MG63 (cell line): ENCODE measurements at places on chromosomes 13 and 19.
A peak's percentile ranks its signal among the peaks of the same experiment; 100 is the strongest.

DNA sequence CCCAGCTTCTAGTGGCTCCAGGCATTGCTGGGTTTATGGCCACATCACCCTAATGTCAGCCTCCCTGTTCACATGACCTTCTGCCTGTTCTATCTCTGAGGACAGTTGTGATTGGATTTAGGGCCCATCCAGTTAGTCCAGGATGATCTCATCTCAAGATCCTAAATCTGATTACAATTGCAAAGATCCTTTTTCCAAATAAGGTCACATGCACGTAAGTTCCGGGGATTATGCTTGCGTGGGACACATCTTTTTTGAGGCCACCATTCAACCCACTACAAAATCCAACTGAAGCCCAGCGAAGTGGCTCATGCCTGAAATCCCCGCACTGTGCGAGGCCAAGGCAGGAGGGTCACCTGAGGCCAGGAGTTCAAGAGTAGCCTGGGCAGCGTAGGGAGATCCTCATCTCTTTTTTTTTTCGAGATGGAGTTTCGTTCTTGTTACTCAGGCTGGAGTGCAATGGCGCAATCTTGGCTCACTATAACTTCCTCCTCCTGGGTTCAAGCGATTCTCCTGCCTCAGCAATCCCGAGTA, 12.3 kb downstream of the PLD3 start:
- DNase-seq = no peak

GRCh38 chr13:76672420-76672819, 213.8 kb downstream of the KCTD12 start:
- DNase-seq = peak; percentile 43

- DNase-seq = no peak
These were observed at the start of gene ACOD1 for GRCh38 chr13:76948149-76948548. TSS of gene ACOD1 (plus strand) at chr13:76948511. CDS start at chr13:76948559, 48 bp downstream.

DNA sequence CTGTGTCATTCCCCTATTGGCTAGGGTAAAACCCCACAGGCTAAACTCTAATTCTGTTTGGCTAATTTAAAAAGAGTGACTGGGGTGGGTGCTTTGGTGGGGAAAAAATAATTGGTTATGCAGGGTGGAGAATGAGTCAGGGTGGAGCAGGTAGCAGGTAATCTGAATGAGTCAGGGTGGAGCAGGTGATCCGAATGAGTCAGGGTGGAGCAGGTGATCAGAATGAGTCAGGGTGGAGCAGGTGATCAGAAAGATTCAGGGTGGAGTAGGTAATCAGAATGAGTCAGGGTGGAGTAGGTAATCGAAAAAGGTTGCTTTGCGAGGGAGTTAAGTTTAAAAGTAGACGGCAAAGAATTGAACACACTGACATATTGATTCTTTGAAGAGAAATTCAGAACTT, 1218.8 kb upstream of the ATXN8OS start:
- no peak for DNase-seq

- DNase-seq = peak; percentile 21
These were observed 15.0 kb downstream of the NUFIP1 start for GRCh38 chr13:44974056-44974793.

DNA sequence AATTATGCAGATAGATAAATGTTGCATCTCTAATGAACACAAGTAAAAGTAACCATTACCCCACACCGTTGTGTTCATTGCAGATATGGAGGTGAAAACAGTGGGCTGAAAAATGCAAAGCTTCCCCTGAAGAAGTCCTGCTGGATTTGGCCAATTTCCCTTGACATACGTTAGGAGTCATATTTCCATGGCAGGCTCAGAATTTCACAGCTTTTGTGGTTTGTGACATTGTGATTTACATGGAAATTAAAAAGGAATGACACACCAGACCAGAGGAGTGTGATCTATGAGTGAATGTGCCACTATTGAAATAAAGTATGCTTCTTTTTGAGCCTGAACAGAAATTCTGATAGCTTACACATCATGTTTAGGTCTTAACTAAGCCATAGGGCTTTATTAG, 221.1 kb upstream of the TMTC4 start:
- DNase-seq = no peak

DNA sequence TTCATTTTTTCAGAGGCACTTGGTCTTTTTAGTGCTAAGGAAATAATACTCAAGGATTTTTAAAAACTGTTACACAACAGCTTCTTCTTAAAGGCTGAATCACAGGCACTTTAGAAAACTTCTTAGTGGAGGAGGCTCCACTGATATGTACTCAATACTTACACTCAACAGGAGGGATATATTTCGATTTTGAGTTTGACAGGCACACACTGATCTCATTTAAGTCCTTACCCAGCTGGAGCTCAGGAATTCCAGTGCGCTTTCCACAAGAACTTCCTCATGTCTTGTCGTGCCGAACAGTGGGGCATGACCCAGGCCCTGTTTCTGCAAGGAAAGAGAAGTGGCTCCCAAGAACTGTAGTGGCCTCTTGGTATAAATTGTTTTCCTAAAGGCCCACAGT, 103.8 kb downstream of the RGCC start:
- DNase-seq = no peak

DNA sequence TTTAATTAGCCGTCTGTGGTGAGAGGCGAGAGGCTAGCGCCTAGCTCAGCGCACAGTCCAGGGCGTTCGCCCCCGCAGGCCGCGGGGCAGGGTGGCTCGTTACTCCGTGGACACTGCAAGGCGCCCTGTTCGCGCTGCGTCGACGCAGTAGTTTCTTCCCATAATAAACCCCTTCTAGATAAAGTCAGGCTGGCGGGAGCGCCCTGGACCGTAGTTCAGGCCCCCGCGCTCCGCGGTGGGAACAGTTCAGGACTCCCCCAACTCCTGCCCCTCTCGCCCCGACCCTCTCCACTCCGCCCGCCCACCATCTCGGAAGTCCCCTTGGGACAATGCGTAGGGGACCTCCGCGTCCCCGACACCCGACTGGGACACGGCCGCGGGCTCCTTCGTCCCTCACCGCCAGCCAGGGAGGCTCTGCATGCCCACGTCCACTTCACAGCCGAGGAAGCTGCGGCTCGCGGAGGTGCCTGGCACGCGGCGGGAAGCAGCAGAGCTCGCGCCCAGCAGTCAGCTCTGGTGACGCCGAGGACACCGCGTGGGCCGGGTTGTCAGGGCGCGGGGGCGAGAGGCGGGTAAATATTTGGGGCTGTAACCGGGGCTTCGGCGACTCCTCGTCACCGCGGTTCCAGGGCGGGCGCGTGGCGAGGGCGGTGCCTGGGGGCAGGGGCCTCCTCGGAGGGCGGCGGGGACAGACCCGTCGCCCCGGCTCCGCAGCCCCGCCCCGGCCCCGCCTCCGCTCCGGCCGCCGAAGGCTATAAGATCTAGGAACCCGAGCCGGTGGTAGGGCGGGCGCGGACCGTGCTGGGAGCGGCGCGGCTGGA, at the start of gene RGCC:
Gene RGCC (plus strand): TSS at position 783 of the 821 bp plus-strand sequence. CDS start 158 bp downstream, outside the sequence.
- DNase-seq = peak; percentile 73

GRCh38 chr13:37596805-37597204, 1.8 kb downstream of the POSTN start:
- DNase-seq = no peak

DNA sequence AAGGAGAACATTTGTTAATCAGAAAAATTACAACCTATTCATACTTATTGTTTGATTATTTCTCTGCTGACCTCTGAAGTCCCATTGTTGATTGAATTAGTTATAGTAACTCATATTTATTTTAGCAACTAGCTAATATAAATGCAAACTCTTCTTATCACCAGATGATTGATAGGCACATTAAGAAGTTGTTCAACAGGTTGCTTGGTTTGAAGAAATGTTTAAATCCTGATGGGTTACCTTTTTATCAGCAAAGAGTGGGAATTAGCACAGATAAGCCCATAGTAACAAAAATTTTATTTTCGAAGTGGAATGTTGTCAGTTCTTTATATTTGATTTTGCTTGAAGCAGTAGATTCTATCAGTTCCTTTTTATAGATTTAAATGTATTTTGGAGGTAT, 44.4 kb downstream of the KLF5 start:
- no peak for DNase-seq

GRCh38 chr19:16227837-16228636, 30.3 kb downstream of the AP1M1 start:
- no peak for DNase-seq

DNA sequence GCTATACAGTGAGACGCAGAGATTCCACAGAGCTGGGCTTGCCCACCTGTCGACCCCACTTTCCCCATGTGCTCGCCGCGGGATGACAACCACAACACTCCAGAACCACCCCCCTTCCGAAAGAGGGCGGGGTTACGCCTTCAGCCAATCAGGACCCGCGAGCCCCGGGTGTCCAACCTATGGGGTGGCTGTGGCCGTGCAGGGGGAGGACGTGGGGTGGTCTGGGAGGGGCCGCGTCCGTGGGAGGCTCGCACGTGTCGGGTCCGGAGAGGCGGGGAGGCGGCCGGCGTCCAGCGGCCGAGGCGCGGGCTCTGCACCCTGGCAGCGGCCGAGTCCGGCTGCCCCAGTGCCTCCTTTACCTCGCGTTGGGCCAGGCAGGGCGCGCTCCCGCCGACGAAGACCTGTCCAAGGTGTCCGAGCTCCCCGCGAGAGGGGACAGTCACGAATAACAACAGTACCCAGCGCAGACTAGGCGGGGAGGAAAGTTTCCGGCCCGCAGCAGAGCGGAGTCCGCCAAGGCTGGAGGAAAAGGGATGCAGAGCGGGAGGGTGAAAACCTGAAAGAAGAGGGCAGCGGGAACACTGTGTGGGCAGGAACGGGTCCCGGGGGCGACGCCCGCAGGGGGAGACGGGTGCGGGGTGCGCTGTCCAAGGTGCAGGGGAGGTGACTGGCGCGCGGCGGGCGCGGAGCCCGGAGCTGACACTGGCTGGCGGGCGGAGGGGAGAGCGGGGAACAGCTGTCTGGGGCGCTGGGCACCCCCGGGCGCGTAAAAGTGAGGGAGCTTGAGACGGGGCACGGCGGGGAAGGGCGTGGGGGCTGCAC, 911 bp downstream of the ENOX1 start:
- peak; percentile 82 for DNase-seq

GRCh38 chr13:67042556-67042955, 187.6 kb downstream of the PCDH9 start:
- DNase-seq = no peak

GRCh38 chr19:47176071-47176626, 45.5 kb downstream of the SAE1 start:
- no peak for DNase-seq

GRCh38 chr19:3125900-3126524, 9.8 kb upstream of the GNA15 start:
- peak; percentile 8 for DNase-seq

- no peak for DNase-seq
These were observed 318.8 kb downstream of the TEX29 start for GRCh38 chr13:111639196-111639705.

GRCh38 chr13:49791711-49792549, 552 bp downstream of the KPNA3 start:
- DNase-seq = peak; percentile 61

- no peak for DNase-seq
These were observed 1.1 kb downstream of the TRIM13 start for GRCh38 chr13:49997955-49998354.

- DNase-seq = no peak
These were observed 28.4 kb upstream of the LATS2 start for GRCh38 chr13:21089830-21090229.

DNA sequence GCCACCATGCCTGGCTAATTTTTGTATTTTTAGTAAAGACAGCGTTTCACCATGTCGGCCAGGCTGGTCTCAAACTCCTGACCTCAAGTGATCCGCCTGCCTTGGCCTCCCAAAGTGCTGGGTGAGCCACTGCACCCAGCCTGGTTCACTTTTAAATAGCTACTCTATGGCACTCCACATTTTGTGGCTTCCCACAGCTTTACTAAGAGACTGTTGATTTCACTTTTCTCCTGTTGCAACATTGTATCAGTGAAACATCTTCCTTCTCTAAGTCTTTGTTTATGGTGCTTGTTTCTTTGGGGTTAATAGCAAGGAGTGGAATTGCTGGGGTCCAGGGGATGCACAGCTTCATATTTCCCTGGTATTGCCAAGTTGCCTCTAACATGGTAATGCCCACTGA, 12.3 kb downstream of the TMEM38A start:
- no peak for DNase-seq

- DNase-seq = peak; percentile 92
These were observed at the start of gene TFDP1 for GRCh38 chr13:113584205-113584869. TSS of gene TFDP1 (plus strand) at chr13:113584753. CDS start at chr13:113585838, 1,085 bp downstream.

DNA sequence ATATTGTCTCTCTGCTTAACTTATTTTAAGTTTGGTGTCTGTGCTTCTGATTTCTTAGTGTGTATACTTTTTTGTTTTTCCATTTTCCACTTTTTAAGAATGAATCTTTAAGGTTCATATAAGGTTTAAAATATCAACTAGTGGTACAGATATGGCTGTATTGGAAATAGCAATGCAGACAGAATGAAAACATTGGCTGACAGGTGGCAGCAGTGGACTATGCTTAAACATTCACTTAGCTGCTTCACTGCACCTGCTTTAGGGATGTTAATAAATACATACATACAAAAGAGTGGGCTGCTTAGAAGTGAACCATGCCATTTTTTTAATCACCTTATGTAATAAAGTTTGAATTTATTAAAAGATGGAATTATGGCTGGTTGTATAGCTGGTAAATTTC, 27.3 kb downstream of the TM9SF2 start:
- no peak for DNase-seq

GRCh38 chr13:33167491-33167890, 118.1 kb downstream of the STARD13 start:
- no peak for DNase-seq

GRCh38 chr19:51751655-51752054, at the start of gene FPR1:
TSS of gene FPR1 (minus strand) at chr19:51751878. CDS start at chr19:51746994, 4,884 bp downstream.
- no peak for DNase-seq

- DNase-seq = no peak
These were observed 21.1 kb downstream of the FGF9 start for GRCh38 chr13:21691928-21692327.

- no peak for DNase-seq
These were observed 52.8 kb downstream of the GATAD2A start for GRCh38 chr19:19458110-19458816.

DNA sequence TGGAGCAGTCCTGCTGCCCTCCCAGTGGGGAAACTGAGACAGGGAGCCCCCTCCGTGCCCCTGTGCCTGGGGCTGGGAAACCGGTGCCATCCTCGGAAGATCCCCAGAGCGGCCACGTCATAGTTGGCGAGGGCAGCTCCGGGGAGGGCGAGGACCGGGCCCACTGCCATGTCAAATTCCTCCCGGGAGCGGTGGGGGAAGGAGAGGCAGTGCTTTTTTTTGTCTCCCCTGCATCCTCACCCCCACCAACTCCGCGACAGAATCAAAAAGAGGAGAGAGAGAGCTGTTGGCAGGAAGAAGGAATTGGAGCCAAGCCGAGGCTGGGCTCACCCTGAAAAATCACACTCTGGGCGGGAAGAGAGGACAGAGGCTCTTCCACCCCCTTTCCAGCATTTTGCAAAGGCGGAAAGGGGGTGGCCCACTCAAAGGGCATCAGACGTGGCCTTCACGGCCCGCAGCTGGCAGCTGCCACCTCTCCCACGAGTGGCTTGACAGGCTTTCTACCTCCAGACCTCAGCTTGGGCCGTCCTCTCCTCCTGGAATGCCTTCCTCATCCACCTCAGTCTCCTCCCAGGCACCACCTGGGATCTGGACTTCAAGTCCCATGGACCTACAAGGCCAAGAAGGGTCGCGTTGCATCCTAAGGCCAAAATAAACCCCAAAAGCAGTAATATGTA, 19.6 kb upstream of the NFIC start:
- DNase-seq = peak; percentile 89

- DNase-seq = no peak
These were observed 29.1 kb upstream of the NCCRP1 start for GRCh38 chr19:39167461-39168257.
